ENCODE measurements at places on chromosomes 5 and 9.

DNA sequence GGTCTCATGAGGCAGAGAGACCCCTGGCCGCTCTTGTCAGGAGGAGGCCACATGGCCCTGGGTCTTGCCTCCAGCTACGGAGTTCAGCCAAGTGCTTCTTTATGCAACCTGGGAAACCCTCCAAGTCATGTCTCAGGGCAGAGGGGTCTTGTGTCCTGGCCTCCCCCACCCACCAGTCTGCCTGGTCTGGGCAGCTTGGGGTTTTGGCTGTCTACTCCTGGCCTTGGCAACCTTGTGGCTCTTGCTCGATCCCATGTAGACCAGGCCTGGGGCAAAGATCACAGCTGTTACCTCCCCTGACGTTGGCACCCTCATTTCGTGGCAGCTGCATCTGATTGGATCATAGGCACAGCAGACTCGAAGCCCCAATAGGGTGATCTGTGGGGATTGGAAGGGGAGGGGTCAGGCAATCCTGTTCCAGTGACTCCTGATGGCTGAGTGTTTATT lies 28.4 kb downstream of the JADE2 start:
- DNase-seq: peak; percentile 46

GRCh38 chr9:92468206-92468605 lies 14.1 kb downstream of the ASPN start:
- DNase-seq: peak; percentile 61

DNA sequence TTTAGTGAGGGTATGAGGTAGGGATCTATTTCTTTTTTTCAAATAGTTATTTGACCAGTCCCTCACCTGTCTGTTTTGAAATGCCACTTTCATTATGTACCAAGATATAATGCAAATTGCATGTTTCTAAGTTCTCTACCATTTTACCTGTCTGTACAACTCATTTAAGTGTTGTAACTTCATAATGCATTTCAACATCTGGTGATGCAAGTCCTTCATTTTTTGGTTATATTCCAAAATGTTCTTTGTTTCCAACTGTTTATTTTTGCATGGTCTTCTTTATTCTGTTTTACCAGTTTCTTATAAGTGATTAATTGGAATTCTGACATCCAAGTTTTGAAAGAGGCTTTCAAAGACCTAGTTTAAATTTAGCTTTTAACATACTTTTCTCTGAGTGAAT lies 26.8 kb downstream of the TDRD7 start:
- DNase-seq: peak; percentile 27

DNA sequence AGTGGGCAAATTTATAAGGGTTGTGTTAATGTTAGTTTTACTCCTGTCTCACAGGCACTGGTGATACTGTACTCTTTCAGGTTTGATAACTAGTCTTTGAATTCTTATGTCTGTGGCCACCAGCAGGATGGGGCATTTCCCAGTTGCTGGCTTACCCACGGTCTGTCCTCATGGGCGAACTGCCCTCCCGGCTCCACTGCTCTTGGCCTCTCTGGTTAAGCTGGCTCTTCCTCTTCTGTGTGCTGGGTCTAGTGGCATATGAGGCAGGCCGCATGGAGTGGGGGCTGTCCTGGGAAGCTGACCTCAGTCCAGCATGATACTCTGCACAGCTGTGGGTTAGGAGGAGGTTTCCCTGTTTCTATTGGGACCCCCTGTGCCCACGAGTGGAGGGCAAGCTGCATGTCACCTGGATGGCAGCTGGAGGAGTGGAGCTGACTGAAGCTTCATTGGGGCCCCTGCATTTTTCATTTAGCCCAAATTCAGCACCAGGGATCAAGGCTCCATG lies 19.5 kb downstream of the PHF2 start:
- no peak for DNase-seq

- DNase-seq: no peak
Measured at GRCh38 chr5:113265190-113265589, 169.6 kb downstream of the TSSK1B start.

- peak; percentile 98 for DNase-seq
Measured at GRCh38 chr9:94805585-94805984, 79.1 kb downstream of the AOPEP start.

DNA sequence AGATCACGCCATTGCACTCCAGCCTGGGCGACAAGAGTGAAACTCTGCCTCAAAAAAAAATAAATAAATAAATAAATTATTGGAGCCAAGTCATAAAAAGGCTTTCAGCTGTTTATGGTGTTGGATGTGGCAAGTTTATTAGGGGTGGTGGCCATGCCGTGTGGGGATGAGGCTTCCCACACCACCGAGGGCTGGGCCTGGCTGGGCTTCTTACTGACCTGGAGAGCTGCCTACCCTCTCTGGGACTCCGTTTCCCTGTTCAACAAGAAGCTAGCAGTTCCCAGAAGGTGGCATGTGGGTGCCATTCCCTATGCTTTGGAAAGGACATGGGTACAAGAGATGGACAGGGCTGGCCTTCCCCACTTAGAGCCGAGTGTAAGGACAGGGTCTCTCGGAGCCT lies 22.6 kb downstream of the GPRIN1 start:
- no peak for DNase-seq

DNA sequence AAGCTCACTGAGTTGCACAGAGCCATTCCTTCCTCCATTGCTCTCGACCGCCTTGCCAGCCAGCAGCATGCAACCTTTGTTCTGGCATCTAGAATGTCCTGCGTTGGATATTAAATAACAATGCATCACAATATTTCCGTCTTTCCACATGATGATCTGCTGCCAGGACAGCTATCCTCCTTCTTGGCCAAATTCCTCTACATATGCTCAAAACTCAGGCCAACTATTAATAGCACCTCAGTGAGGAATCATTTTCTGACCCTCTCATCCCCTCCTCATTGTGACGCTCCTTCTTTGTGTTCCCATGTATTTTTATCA lies 128.6 kb downstream of the MYO10 start:
- DNase-seq: peak; percentile 27

DNA sequence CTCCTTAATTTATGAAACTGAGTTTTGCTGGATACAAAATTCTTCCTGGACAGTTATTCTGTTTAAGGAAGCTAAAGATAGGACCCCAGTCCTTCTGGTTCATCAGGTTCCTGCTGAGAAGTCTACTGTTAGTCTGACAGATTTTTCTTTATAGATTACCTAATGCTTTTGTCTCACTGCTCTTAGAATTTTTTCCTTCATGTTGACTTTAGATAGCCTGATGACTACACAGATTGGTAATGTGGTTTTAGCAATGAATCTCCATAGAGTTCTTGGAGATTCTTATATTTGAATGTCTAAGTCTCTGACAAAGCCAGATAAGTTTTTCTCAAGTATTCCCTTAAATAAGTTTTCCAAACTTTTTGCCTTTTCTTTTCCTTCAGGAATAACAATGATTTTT lies 419.7 kb downstream of the CDH10 start:
- peak; percentile 50 for DNase-seq

DNA sequence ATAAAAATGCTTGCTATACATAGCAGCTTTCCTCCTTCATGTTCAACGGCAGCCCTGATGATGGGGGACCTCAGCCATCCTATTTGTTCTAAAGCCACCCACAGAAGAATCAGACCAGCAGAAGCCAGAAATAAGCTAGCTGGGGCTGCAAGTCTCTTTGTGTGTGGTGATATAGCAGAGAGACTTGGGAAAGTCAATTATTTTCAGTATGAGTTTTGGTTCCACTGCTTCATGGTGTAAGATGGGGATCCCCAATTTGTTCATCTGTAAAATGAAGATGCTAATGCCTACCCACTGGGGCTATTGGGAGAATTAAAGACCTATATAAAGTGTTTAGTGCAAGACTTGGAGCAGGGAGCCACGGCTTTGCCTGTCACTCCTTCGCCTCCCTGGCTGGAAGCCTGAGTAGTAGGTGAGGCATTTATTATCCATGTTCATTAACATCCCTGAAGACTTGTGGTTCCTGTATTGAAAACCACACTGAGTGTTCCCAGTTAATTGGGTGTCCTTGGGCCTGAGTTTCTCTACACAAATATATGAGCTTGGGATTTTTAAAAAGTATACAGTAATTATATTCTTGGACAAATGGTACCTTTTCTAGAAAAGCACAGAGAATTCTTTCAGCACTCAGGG lies 210.1 kb upstream of the SLC24A2 start:
- DNase-seq: peak; percentile 61

- no peak for DNase-seq
Measured at GRCh38 chr9:85290019-85290418, 451.7 kb downstream of the AGTPBP1 start.

GRCh38 chr5:9376363-9377117 lies 169.3 kb downstream of the SEMA5A start:
- DNase-seq: no peak

GRCh38 chr9:98445576-98445975 lies 190.1 kb upstream of the TBC1D2 start:
- DNase-seq: no peak

GRCh38 chr5:125056671-125057485 lies 310.4 kb upstream of the ZNF608 start:
- DNase-seq: no peak

GRCh38 chr9:34771007-34771406 lies 61.1 kb upstream of the CCL21 start:
- DNase-seq: no peak

DNA sequence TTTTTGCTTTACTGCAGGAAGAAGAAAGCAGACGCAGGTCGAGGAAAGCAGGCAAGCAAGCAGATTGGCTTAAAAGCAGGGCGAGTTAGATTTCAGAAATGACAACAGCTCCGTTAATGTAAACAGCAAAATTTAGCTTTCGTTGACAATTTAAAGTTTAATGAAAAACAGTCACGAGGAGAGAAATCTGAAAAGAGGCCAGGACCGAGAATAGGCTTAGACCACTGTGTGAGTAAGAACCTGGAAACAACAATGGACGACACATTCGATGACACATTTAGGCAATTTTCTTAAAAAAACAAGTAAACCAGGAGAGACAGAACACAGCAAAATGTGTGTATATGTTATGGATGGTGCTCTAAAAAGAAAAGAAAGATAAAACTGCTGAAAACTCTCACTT lies 155.3 kb downstream of the ISOC1 start:
- DNase-seq: peak; percentile 11

DNA sequence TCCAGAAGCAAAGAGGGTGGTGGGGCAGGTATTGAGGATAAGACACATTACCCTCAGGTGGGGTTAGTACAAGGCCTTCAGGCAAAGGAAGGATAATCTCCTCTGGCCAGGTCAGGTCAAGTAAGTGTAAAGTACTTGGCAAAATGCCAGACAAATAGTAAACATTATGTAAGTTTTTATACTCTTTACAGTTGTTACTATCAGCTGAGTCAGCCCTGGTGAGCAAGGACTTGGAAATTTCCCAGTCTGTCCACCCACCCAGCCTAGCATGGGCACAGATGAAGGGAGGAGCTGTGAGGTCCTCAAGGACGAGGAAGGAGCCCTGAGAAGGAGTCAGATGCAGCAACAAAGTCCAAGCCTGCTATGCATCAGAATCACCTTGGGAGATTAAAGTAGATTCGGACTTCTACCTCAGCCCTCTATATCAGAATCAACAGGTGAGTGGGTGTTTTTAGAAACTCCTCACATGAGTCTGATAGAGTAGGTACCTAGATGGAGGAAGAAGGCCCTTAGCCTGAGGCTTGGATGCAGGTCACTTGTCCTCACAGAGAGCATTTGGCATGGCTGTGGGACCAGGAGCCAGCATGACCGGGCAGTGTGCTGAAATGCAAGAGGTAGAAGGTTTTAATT lies 50.2 kb upstream of the BARX1 start:
- peak; percentile 33 for DNase-seq

GRCh38 chr5:132281856-132282614 lies 12.2 kb upstream of the SLC22A4 start:
- DNase-seq: no peak

DNA sequence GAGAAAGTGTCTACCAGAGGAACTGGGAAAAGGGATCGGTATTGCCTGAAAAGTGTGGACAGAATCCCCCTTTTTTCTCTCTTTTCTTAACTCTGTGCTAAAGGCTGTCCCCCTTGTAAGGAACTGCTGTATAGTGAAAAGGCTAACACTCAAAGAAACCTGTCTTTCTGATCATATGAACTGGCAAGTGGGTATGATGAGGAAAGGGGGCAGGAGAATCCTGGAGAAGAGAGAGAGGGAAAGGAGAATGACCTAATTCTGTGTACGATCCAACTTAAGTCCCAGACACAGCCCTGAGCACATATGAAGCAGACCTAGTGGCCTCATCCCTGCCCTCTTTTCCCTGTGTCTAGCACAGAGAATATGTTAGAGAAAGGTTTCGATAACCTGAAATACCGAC lies 967 bp downstream of the ANKRD31 start:
- no peak for DNase-seq

DNA sequence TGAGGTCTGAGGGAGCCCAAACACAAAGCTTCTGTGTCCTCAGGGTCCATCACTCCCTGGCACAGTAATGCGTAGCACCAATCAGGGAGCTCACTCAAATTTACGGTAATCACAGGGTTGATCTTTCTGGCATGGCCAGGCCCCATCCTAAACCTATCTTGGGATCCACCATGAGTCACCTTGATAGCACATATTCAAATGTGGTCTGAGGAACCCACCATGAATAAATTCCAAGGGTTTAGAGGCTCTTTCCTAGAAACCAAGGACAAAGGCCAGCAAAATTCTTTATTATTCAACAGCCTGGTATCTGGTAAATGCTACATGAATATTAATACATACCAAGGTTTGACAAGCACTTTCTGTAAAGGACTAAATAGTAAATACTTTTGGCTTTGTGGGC lies 254.5 kb downstream of the TLR4 start:
- DNase-seq: no peak

DNA sequence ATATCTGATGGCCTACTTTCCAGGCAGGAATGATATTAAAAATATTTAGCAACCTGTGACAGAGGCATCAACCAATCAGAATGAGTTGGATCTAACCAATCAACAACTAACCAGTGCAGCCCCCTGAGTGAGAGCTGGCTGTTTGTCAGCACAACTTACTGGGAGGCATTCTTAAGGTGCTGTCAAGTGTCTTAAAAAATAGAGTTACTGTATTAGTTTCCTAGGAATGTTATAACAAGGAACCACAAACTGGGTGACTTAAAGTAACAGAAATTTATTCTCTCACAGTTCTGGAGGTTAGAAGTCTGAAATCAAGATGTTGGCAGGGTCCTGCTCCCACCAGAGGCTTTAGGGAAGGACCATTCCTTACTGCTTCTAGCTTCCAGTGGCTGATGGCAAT lies 85.2 kb downstream of the ATG10 start:
- DNase-seq: no peak

- DNase-seq: no peak
Measured at GRCh38 chr9:20693068-20693467, 9.0 kb downstream of the FOCAD start.

GRCh38 chr9:85249313-85249621 lies 492.5 kb downstream of the AGTPBP1 start:
- no peak for DNase-seq

DNA sequence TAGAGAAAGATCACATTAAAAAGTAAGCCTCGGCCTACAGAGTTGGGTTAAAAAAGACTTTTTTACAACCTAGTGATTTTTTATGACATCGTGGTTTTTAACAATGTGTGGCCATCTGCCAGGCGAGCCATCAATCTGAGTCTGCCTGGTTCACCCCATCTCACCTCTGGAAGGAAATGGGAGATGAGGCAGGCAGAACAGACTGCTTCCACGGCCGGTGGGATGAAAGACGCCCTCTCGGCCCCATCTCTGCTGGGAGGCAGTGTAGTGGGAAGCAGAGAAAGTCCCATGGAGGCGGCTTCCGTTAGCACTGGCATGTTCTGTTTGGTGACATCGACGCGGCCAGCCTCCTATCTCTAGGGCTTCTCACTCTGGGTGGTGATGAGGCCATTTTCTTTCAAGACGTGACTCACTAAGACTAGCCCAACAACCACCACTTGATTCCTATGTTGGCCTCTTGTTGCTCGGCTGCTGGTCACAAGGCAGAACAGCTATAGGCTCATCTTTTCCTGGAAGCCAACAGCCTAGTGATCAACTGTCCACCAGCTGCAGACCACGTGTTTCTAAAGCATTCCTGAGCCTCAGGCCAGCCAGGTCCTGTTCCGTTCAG lies 132.4 kb upstream of the OTULINL start:
- DNase-seq: peak; percentile 72

GRCh38 chr5:150075806-150076205 lies 10.5 kb downstream of the CSF1R start:
- no peak for DNase-seq
